ENCODE measurements at places on chromosomes 2 and 18.

GRCh38 chr18:3455907-3456685 lies 6.1 kb downstream of the TGIF1 start:
- DNase-seq, result no peak

- DNase-seq, result no peak
Measured at GRCh38 chr2:72132981-72133720, 14.5 kb downstream of the CYP26B1 start.

DNA sequence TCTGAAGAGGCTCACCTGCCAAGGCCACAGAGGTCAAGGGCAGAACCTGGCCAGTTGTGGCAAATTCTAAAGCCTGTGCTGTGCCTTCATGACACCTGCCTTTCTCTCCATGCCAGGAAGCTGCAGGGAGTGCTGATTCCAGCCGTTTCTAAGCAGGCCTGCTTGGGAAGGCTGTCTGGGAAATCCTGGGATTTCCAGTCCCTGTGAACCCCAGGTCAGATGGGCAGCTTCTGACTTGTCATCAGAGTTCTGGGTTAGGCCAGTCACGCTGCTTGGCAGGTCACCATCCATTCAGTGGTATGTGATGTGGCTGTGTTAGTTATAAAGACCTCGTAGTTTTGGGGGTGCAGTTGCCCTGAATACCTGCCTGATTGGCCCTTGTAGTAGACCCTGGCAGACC lies 70.7 kb upstream of the ALPP start:
- DNase-seq, result no peak

DNA sequence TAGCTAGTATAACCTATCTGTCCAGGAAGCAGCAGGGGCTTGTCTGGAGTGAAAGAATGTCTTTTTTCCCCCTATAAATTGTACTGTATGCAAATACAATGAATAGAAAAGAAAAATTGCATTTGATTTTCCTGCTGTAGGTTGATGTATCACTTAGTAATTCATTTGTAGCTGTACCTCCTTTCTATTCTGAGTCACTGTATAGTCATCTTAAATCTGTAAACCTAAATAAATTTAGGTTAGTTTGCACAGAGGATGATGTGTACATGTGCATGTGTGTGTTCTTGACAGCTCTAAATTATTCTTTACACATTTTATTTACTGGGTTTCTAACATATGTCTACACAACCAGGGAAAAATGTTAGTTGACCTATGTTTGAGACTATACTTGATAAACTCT lies 478.7 kb upstream of the CNTNAP5 start:
- no peak for DNase-seq

- DNase-seq, result peak; percentile 25
Measured at GRCh38 chr2:122980671-122981070, 1044.4 kb upstream of the CNTNAP5 start.

All from NCI-H1105 treated with DMSO at 0.1 percent for 48 hours (cell line).